ENCODE measurements at places on chromosomes 11 and 22.
A peak's percentile ranks its signal among the peaks of the same experiment; 100 is the strongest.

GRCh38 chr11:47171061-47171838 lies 5.4 kb downstream of the ARFGAP2 start:
- no peak for DNase-seq

DNA sequence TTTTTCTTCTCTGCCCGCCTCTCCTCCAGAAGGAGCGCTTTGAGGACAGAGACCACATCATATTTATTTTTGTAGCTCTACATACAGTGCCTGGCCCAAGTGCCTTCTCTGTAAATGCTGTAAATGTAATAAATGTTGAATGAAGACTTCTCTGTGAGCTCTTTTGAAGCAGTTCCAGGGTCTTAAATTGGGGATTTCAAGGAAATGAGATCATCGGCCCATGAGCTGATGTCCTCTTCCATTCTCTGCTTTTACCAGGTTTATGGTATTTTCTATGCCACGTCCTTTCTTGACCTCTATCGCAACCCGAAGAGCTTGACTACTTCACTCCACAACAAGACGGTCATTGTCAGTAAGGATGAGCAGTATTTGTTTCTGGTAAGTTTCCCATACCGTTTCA lies 165.7 kb upstream of the SORL1-AS1 start:
- no peak for DNase-seq

DNA sequence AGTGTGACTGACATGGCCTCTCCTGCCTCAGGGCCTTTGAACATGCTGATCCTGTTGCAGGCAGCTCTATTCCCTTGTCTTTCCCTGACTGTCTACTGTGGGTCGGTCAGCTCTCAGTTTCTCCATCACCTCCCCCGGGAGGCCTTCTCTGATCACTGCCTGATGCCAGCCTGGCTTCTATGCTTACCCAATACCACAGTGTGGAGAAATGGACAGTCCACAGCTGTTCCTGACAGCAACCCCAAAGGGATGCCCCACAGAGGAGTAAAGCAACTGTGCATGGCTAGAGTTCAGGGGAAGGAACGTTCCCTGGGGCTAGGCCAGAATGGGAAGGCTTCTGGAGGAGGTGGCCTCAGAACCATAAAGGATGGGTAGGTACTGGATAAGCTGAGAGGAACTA lies 354.3 kb downstream of the MIAT start:
- DNase-seq, result no peak

- no peak for DNase-seq
Observed at GRCh38 chr11:21414953-21415352, 745.6 kb downstream of the NELL1 start.

DNA sequence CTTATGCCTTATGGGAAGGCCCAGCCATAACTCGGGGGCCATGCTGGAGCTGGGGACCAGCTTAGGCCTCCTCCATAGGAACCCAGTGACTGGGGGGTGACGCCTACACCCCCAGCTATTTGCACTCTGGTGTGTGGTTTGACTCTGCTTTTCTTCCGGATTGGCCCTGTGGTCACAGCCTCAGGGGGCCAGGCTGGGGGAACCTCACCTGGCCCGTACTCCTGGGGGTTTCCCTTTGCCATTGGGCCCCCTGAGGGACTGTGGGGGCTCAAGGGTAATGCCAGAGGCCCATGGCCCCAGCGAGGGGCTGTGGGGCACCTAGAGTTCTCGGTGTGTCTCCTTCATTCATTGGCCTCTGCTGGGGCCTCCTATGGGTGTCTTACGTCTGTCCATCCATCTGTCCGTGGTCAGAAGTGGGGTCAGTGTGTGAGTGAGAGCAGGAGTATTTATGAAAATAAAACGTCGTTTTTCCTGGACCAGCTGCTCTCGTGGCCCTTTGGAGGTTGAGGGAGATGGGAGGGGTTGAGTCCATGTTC lies 6.3 kb upstream of the SH3BP1 start:
- DNase-seq, result no peak

GRCh38 chr11:79047321-79047720 lies 393.5 kb downstream of the TENM4 start:
- DNase-seq, result no peak

DNA sequence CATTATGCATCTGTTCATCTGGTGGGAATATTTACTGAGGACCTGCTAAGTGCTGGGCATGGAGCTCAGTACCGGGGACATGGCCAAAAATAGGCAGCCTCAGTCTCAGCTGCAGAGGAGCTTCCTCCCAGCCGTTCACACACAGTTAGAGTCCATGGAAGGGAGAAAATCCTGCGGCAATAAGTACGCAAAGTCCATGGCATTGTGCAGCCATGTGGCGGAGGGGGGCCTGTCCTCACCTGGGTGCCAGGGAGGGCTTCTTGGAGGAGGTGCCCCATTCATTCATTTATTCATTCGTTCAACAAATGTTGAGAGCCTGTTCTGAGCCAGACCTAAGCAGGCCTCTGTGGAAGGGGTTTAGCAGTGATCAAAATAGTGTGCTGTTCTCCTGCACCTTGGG lies 59.3 kb upstream of the ANO1 start:
- DNase-seq, result no peak

- DNase-seq, result no peak
Observed at GRCh38 chr11:115530752-115531151, 26.5 kb upstream of the CADM1 start.

DNA sequence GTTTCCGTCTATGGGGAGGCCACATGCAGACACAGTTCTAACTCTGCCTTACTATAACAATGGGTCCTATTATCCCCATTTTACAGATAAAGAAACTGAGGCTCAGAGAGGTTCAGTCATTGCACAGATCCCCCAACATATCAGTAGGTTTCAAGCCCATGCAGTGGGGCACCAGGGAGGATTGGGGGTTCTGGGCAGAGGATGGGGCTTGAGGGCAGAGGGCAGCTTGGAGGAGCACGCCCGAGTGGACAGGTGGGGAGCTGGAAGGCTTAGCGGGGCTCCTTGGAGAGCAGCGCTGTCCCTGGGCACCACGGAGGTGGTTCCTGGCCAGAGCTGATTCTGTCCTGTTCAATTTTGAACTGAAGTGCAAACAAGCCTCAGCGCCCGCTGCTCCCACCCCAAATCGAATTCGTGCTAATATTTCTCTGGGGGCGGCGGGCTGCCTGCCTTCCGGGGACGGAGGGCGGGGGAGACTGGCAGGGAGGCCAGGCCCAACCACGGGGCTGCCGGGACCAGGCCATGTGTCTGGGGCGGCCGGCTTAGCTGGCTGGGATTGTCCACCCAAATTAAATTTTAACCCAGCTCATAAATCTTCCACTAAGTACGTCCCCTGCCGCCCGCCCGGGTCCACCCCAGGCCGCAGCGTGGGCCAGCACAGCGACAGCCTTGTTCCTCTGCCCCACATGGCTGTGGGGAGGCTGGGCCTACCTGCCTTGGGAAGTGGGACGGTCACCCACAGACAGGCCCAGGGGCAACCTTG lies 49.4 kb downstream of the FLRT1 start:
- no peak for DNase-seq

GRCh38 chr11:118098996-118099837 lies 12.5 kb upstream of the SMIM35 start:
- DNase-seq, result no peak

DNA sequence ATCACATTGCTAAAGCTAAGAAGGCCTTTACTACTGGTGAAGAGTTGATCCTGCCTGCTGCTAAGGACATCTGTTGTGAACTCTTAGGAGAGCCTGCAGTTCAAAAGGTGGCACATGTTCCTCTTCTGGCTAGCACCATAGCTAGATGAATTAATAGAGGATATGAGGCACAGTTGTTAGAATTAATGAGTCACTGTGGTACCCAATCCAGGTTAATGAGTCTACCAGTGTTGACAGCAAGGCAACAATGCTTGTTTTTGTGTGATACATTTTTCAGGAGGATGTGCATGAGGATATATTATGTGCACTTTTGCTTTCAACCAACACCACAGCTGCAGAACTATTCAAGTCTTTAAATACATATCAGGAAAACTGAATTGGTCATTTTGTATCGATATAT lies 12.0 kb downstream of the C11orf58 start:
- DNase-seq, result no peak

DNA sequence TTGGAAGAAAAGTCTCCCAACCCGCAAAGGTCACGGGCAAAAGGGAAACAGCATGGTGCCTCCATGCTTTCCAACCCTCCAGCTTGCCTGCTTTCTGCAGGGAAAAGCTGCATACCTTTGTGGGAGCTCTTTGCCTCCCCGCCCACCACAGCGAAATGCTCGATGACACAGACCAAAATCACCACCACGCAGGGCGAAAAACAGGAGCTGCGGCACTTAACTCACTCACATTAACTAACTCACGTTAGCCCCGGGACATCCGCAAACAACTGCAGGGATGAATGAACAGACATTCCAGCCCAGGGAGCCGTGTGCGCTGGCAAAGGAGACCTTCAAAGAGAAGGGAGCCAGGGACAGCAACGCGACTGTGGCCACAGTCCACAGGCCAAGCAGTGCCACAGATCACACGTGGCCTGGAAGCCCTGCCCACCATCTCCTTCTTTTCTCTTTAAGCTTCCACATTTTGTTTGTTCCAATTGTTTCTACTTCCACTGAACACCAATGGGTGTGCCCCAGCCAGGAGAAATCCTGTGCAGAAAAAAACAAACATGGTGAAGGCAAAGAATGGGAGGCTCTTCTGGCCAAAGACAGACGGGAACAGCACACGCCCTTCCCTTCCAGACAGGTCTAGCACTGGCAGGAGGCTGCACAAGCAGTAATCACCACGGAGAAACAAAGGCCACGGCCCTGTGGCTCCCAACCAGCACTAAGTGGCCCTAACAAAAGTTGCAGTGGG lies 39.3 kb downstream of the DUSP8 start:
- no peak for DNase-seq

GRCh38 chr22:35430897-35431322 lies 31.0 kb downstream of the MCM5 start:
- peak; percentile 24 for DNase-seq

- no peak for DNase-seq
Observed at GRCh38 chr11:100353083-100353482, 334.0 kb upstream of the ARHGAP42 start.

- no peak for DNase-seq
Observed at GRCh38 chr22:47022475-47022874, 260.0 kb downstream of the TBC1D22A start.

- no peak for DNase-seq
Observed at GRCh38 chr22:50691521-50691920, 18.9 kb downstream of the SHANK3 start.

GRCh38 chr22:26986884-26987283 lies 329.5 kb downstream of the MIAT start:
- DNase-seq, result no peak

DNA sequence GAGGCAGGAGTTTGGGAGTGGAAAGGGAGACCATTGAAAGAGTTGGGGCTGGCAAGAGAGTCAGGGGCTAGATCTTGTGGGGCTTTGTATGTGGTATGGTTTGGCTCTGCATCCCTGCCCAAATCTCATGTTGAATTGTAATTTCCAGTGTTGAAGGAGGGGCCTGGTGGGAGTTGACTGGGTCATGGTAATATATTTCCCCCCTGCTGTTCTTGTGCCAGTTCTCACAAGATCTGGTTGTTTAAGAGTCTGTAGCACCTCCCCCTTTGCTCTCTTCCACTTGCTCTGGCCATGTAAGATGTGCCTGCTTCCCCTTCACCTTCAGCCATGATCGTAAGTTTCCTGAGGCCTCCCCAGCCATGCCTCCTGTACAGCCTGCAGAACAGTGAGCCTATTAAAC lies 10.1 kb upstream of the RAB3IL1 start:
- DNase-seq, result no peak

- no peak for DNase-seq
Observed at GRCh38 chr22:20859615-20860014, 808 bp downstream of the SNAP29 start.

- DNase-seq, result no peak
Observed at GRCh38 chr11:76658651-76659650, 11.6 kb downstream of the LRRC32 start.

DNA sequence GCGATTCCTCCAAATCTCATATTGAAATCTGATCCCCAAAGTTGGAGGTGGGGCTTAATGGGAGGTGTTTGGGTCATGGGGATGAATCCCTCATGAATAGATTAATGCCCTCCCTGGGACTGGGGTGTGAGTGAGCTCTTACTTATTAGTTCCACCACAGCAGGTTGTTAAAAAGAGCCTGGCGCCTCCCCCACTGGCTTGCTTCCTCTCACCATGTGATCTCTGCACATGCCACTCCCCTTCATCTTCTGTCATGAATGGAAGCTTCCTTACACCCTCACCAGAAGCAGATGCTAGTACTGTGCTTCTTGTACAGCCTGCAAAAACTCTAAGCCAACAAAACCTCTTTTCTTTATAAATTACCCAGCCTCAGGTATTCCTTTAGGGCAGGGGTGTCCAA lies 8.8 kb downstream of the RRAS2 start:
- DNase-seq, result no peak
